Erythroblast (primary cell): ENCODE measurements at places on chromosomes 2 and 18.

- no peak for DNase-seq
Measured at GRCh38 chr2:7701791-7702190, 784.6 kb downstream of the RNF144A start.

GRCh38 chr2:229910832-229911412, 10.9 kb downstream of the TRIP12 start:
- peak; percentile 65 for DNase-seq

- DNase-seq = peak; percentile 88
Measured at GRCh38 chr2:65435625-65436168, 3.3 kb upstream of the SPRED2 start.

- DNase-seq = no peak
Measured at GRCh38 chr2:236176951-236177350, 8.8 kb upstream of the GBX2 start.

GRCh38 chr2:1671916-1672315, 72.4 kb downstream of the PXDN start:
- no peak for DNase-seq

- DNase-seq = no peak
Measured at GRCh38 chr18:77220726-77221125, 28.9 kb upstream of the GALR1 start.

DNA sequence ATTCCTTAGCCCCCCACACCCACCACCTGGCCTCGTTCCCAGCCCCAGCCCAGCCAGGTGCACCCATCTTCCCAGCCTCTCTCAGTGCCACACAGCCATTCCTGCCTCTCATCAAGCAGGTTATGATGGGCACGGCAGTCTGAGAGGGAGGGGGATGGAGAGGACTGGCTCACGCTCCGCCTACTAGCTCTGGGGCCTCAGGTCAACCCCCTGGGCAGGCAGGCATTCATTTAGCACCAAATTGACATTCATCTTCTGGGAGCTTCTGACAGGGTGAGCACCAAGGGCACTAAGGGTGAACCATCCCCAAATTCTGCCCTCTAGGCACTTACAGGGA, 66.2 kb upstream of the FOSL2 start:
- DNase-seq = no peak

DNA sequence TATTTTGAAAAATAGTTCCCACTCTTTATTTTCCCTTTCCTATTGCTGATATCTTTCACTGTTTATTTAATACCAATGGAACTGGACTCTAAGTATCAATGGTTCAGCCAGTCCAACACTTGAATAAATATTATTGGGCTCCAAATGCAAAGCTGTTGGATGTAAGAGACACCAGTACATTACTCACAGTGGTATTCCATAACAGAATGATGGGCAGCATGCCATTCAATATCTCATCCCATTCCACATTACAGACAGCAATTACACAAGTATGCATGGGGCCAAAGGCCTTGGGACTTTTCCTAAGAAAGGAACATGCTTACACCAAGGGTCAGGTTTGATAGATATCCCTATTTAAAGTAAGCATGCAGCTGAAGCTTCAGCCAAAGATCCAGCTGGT, 231.9 kb downstream of the RND3 start:
- DNase-seq = no peak
